HFFc6 (cell line): ENCODE measurements at places on chromosomes 3 and 15. TPM values are rescaled to one million over a fixed set of nuclear protein-coding genes. Genes with fewer than 3 reads are reported as not detected.

GRCh38 chr15:69145149-69145693, 15.2 kb upstream of the GLCE start:
- no peak for DNase-seq
- H3K36me3 ChIP-seq, result no peaks in the 10 kb centered on the region; the same call in 1 of the 2 replicates
- H3K27ac ChIP-seq, result no peak overlapping the region
- H3K4me1 ChIP-seq, result no peaks in the 10 kb centered on the region

- no peaks in the 10 kb centered on the region for H3K36me3 ChIP-seq
- H3K27ac ChIP-seq, result no peak overlapping the region
- DNase-seq, result no peak
- no peak overlapping the region for H3K4me3 ChIP-seq
- H3K27me3 ChIP-seq, result no peaks in the 10 kb centered on the region
- H3K4me1 ChIP-seq, result no peaks in the 10 kb centered on the region
Measured at GRCh38 chr3:132964266-132964665, 73.9 kb upstream of the TMEM108 start.

ATP2C1 gene
- 107 to 114 TPM (median 108 TPM) in 3 replicates for total RNA-seq

GRCh38 chr3:76474632-76475031, 565.3 kb upstream of the ROBO2 start:
- no peaks in the 10 kb centered on the region for H3K36me3 ChIP-seq
- H3K27ac ChIP-seq, result no peak overlapping the region
- H3K27me3 ChIP-seq, result no peaks in the 10 kb centered on the region
- no peaks in the 10 kb centered on the region for H3K4me1 ChIP-seq

ADGRG7 gene
- not detected in 3 replicates for total RNA-seq

SPINK8 gene
- not detected in 3 replicates for total RNA-seq

DNA sequence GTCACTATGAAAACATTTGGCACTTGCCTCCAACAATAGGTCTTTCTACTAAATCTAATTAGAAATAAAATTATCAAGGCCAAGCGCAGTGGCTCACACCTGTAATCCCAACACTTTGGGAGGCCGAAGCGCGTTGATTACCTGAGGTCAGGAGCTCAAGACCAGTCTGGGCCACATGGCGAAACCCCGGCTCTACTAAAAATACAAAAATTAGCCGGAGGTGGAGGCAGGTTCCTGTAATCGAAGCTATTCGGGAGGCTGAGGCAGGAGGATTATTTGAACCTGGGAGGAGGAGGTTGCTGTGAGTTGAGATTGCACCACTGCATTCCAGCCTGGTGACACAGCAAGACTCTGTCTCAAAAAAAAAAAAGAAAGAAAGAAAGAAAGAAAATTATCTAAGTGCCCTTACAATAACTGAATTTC, 1.6 kb upstream of the PLD1 start:
- no peak overlapping the region for H3K4me3 ChIP-seq
- DNase-seq, result peak; percentile 45
- H3K27ac ChIP-seq, result peak overlapping the region; percentile 91
- H3K36me3 ChIP-seq, result no peaks in the 10 kb centered on the region

DNA sequence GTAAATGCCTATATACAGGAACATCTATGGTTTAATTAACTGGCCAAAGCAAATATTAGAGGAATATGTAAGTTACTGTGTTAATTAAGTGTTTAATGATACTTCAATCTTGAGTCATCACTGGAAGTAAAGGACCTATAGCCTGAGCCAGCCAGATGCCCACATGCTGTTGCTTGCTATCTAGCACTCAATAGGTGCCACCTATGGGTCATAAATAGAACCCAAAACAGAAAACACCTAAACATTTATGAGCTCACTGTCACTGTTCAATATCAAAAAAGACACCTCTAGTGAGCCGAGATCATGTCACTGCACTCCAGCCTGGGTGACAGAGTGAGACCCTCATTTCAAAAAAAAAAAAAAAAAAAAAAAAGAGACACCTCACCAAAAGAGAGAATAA, 48.4 kb upstream of the IP6K2 start:
- H3K4me3 ChIP-seq, result no peak overlapping the region
- no peaks in the 10 kb centered on the region; the same call in 1 of the 2 replicates for H3K27me3 ChIP-seq
- peaks cover 14% of the 10 kb centered on the region for H3K36me3 ChIP-seq
- no peak overlapping the region for H3K27ac ChIP-seq
- DNase-seq, result peak; percentile 12

DNA sequence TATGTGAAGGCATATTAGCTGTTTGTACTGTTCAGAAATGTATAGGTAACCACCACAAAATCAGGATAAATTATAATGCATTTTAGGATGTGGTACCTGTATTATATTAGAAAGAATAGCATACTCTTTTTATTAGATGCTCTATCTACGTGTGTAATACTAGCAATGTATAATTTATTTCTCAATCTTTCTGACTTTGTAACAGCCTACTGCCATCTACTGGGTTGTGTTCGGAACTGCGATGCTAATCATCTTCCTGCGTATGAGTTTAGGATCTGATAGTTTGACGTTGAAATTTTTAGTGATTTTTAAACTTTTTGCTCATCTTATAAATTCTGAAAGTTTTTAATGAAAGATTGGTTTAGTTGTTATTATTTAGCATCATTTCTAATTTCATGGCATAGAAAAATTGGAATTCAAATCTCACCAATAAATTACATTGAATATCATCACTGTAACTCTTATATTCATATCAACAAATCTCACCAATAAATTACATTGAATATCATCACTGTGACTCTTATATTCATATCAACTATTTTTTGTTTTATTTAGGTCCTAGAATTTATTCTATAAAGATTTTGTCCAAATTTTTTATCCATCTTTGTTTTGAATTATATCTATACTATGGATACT, 322.7 kb upstream of the ZNF717 start:
- no peaks in the 10 kb centered on the region for H3K27me3 ChIP-seq
- DNase-seq, result peak; percentile 3
- no peak overlapping the region for H3K27ac ChIP-seq

- H3K4me3 ChIP-seq, result no peak overlapping the region
- peaks cover 24% of the 10 kb centered on the region for H3K27me3 ChIP-seq
- peak overlapping the region; percentile 66 for H3K27ac ChIP-seq
- peaks cover 60% of the 10 kb centered on the region for H3K36me3 ChIP-seq
- DNase-seq, result no peak
- peaks cover 69% of the 10 kb centered on the region for H3K4me1 ChIP-seq
Measured at GRCh38 chr3:123637131-123637530, 52.3 kb upstream of the HACD2 start.

ARHGEF3 gene
- total RNA-seq, result 1.7 to 5.9 TPM (median 5.0 TPM) in 3 replicates

DNA sequence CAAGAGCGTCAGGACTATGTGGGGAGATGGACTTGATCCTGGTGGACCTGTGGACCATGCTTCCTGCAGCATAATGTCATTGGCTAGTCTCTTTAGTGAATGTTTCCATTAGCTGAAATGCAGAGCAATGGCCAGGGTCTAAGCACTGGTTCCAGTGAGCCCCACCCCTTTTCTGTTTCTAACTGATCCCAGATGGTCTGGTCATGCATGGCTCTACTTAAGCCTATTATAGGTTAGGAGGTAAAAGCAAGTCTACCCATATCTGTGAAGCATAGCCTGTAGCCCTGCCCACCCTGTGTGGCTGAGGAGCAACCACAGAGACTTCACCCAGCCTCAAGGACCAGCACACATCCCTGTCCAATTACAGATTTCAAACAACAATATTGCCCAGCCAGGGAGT, 419.2 kb downstream of the ZNF385D start:
- H3K27me3 ChIP-seq, result no peaks in the 10 kb centered on the region
- no peak for DNase-seq
- no peak overlapping the region for H3K4me3 ChIP-seq
- H3K27ac ChIP-seq, result no peak overlapping the region

DNA sequence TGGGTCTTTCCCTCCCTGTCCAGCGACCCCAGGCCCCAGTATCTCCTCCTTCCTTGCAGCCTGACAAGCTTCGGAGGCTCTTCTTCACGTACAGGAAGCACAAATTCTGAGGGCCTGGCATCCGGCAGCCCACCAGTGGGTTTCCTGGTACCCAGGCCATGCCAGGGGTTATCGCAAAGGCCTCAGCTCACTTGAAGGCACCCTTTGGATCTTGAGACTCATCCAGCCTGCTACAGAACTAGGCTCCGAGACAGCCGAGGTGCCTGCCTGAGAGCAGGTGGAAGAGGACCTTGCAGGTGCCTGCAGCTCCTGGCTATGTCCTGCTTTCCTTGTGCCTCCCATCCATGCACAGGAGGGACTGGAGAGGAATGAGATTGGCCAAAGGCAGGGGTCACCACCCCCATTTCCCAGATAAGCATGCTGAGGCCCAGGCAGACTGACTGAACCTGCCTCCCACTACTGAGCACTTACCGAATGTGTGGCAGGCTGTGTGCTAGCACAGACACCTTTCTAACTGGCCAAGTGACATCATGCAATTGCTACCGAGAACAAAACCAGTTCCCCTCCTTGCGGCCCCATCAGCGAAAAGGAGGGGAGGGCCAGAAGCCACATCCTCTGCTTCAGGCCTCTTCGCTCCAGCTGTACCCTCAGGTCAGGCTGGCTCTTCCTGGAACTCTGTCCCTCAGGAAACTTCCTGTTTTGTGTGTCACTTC, 11.2 kb downstream of the SH2D7 start:
- H3K27ac ChIP-seq, result no peak overlapping the region
- H3K36me3 ChIP-seq, result no peaks in the 10 kb centered on the region
- H3K27me3 ChIP-seq, result peaks cover 16% of the 10 kb centered on the region
- peaks cover 11% of the 10 kb centered on the region for H3K4me1 ChIP-seq

DNA sequence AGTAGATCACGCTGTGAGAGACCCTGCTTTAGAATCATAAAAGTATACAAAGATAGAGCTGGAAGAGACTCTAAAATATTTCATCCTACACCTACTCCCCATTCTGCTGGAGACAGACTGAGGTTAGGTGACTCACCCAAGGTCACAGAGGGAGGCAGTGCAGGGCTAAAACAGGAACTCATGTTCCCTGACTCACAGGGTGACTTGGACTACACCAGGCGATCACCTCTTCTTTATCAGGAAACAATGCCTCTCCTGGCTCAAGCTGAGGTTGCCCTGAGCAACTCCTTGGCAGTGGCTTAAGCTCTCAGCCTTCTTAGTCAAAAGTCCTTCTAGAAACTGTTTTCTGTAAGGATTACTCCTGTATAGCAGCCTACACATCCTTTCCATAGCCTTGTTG, 26.4 kb upstream of the TNFAIP8L3 start:
- peak overlapping the region; percentile 88 for H3K27ac ChIP-seq
- H3K36me3 ChIP-seq, result 0 out of 2 replicates have a peak, but pooled peaks cover 4% of the 10 kb centered on the region
- H3K4me3 ChIP-seq, result peak overlapping the region; percentile 37
- peak; percentile 96 for DNase-seq
- H3K27me3 ChIP-seq, result no peaks in the 10 kb centered on the region
- peaks cover 40% of the 10 kb centered on the region for H3K4me1 ChIP-seq

- DNase-seq, result peak; percentile 34
- peak overlapping the region; percentile 23; the same call in 1 of the 2 replicates for H3K27ac ChIP-seq
- H3K4me1 ChIP-seq, result peaks cover 18% of the 10 kb centered on the region
- no peak overlapping the region for H3K4me3 ChIP-seq
- peaks cover 4% of the 10 kb centered on the region; the same call in 1 of the 2 replicates for H3K27me3 ChIP-seq
Measured at GRCh38 chr3:186815435-186815834, 9.2 kb upstream of the RFC4 start.

CYP1A2 gene
- not detected in 3 replicates for total RNA-seq

RHOV gene
- 0.14 to 0.35 TPM (median 0.18 TPM) in 3 replicates for total RNA-seq

DNA sequence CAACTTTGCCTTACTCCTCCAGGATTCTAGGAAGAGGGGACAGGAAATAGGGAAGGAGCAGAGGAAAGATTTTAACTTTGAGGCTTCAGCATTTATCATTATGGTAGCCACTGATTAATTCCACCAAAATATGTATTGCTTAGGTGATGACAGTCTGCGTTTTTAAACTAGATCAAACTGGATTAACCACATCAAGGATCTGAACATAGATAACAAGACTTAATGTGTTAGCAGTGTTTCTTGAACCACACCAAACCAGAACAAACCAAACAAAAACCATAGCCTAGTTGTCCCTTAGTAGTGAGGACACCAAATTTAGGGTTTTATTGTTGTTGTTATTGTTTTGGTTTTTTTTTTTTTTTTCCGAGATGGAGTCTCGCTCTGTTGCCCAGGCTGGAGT, 113.5 kb upstream of the LMOD3 start:
- peaks cover 37% of the 10 kb centered on the region for H3K27me3 ChIP-seq
- no peak overlapping the region for H3K4me3 ChIP-seq
- H3K36me3 ChIP-seq, result no peaks in the 10 kb centered on the region
- no peaks in the 10 kb centered on the region for H3K4me1 ChIP-seq
- no peak overlapping the region for H3K27ac ChIP-seq

GRCh38 chr3:61194892-61195538, 56.2 kb downstream of the FHIT start:
- no peaks in the 10 kb centered on the region for H3K27me3 ChIP-seq
- no peaks in the 10 kb centered on the region for H3K36me3 ChIP-seq
- no peak overlapping the region for H3K4me3 ChIP-seq
- H3K4me1 ChIP-seq, result no peaks in the 10 kb centered on the region

DNA sequence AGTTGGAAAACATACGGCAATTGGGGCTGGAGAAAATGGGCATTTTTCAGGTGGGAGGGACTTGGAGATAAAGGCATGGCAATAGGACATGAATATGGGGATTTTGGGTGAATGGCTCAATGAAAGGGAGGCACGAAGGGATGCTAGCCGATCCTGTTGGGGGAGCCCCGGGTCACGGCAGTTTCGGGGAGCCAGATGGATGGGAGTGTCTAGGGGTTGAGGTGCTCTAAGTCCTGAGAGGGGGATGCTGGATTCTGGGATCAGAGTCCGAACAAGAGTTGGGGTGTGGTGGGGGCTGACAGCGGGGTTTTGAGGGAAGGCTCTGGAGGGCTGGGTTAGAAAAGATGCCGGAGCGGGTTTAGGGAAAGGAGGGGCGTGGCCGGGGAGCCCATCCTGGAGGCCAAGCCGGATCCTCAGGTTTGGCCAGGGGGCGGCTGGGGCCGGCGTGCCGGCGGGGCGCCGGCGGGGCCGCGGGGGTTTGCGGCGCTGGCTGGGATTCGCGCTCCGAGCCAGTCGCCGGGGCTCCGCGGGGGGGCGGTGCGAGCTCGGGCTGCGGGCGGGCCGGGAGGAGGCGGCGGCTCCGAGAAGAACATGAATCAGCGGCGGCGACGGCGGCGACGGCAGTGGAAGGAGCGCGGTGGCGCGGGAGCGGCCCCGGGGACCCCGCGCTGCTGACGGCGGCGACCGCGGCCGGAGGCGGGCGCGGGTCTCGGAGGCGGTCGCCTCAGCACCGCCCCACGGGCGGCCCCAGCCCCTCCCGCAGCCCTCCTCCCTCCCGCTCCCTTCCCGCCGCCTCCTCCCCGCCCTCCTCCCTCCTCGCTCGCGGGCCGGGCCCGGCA, at the start of gene TYRO3:
TYRO3 (plus strand) TSS at position 813 of the 839 bp plus-strand sequence. CDS start 46 bp downstream, outside the sequence.
- H3K36me3 ChIP-seq, result no peaks in the 10 kb centered on the region
- H3K27ac ChIP-seq, result peak within 1 kb of the TSS; percentile 69
- H3K4me3 ChIP-seq, result peak within 1 kb of the TSS; percentile 88
- peaks cover 35% of the 10 kb centered on the region for H3K4me1 ChIP-seq
- peaks cover 1% of the 10 kb centered on the region; the same call in 1 of the 2 replicates for H3K27me3 ChIP-seq

MAGI1 gene
- 23.0 to 30.8 TPM (median 27.4 TPM) in 3 replicates for total RNA-seq

GRCh38 chr3:109687626-109688025, 350.3 kb upstream of the DPPA4 start:
- H3K27ac ChIP-seq, result no peak overlapping the region
- DNase-seq, result no peak
- H3K4me1 ChIP-seq, result peaks cover 34% of the 10 kb centered on the region
- H3K27me3 ChIP-seq, result no peaks in the 10 kb centered on the region
- H3K36me3 ChIP-seq, result peaks cover 20% of the 10 kb centered on the region; the same call in 1 of the 2 replicates
- H3K4me3 ChIP-seq, result no peak overlapping the region

- no peak for DNase-seq
- no peak overlapping the region for H3K4me3 ChIP-seq
- no peak overlapping the region for H3K27ac ChIP-seq
- H3K4me1 ChIP-seq, result no peaks in the 10 kb centered on the region
- no peaks in the 10 kb centered on the region for H3K27me3 ChIP-seq
Measured at GRCh38 chr3:153852355-153852754, 268.8 kb upstream of the ARHGEF26 start.

TMCO5A gene
- total RNA-seq, result not detected in 3 replicates

DCBLD2 gene
- 199 and 335 TPM in 2 replicates for total RNA-seq

CCR4 gene
- total RNA-seq, result not detected in 2 replicates

FAM107A gene
- total RNA-seq, result 0.22 TPM in 1 of 3 replicates, not detected in the others

FOXB1 gene
- total RNA-seq, result not detected in 2 replicates
